A673 (cell line): ENCODE measurements at places on chromosomes 16 and 17. TPM values are rescaled to one million over a fixed set of nuclear protein-coding genes. Genes with fewer than 3 reads are reported as not detected.

DNA sequence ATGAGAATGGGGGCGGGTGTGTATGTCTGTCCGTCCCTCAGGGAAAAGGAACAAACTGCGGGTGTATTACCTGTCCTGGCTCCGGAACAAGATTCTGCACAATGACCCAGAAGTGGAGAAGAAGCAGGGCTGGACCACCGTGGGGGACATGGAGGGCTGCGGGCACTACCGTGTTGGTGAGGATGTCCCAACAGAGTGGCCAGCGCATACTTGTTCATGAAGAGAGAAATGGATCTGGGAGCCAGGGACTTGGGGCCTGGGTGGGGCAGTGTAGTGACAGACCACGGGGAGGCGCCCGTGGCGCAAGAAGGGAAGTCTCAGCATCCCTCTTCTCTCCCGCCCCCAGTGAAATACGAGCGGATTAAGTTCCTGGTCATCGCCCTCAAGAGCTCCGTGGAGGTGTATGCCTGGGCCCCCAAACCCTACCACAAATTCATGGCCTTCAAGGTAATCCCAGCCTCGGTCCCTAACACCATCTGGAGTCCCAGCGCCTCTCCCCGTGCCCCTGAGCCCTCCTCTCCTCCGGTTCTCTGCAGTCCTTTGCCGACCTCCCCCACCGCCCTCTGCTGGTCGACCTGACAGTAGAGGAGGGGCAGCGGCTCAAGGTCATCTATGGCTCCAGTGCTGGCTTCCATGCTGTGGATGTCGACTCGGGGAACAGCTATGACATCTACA is 3.5 kb upstream of the C17orf107 start:
- H3K4me1 ChIP-seq = peaks cover 5% of the 10 kb centered on the region
- no peaks in the 10 kb centered on the region for H3K27me3 ChIP-seq
- peak; percentile 37 for DNase-seq

DNA sequence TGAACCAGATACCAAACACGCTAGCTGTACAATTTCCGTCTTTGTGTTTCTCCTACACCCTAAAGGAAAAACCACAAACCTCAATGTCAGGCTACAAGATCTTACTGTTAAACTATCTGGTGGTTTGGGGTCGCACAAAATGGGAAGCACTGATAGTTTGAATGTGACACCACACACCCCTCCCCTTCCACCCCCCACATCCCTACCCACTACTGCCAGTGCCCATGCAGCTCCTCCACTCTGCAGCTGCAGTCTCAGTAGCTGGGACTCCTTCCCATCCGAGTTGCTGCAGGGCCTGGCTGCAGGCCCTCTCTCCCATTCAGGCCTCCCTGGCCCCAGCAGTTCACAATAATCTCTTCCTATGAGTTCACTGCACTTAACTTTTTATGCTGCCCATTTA is 18.4 kb downstream of the TRAP1 start:
- peaks cover 8% of the 10 kb centered on the region for H3K36me3 ChIP-seq
- no peak overlapping the region for H3K27ac ChIP-seq
- no peak overlapping the region for H3K4me3 ChIP-seq

DNA sequence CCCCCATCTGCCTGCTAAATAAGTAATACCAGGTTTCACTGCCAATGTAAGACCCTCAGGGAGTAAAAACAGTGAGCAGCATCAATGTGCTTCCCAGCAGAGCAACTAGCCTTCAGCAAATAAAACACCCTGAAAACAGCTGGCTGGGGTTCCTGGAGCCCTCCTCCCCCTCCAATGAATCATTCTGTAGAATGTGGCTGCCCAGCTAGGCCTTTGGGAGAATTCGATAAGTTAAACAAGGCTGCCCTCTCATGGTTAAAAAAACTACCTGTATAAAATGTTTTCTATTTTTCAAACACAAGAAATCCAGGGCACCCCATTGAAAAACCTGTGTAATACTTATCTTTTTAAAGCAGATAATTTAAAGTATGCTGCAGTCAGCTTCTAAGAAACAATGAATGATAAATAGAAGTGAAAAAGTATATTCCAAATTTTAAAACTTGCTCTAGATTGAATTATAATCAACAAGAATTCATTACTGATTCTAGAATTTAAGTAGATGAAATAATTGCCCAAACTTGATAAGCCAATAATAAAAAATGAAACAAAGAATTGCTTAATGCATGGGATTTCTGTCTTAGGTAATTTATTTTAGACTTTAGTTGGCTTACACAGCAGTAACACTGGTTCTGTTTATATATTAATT is 9.4 kb upstream of the TOM1L1 start:
- H3K4me1 ChIP-seq = peaks cover 3% of the 10 kb centered on the region
- H3K27ac ChIP-seq = no peak overlapping the region
- no peaks in the 10 kb centered on the region for H3K27me3 ChIP-seq
- peak; percentile 83 for DNase-seq
- H3K36me3 ChIP-seq = no peaks in the 10 kb centered on the region

DNA sequence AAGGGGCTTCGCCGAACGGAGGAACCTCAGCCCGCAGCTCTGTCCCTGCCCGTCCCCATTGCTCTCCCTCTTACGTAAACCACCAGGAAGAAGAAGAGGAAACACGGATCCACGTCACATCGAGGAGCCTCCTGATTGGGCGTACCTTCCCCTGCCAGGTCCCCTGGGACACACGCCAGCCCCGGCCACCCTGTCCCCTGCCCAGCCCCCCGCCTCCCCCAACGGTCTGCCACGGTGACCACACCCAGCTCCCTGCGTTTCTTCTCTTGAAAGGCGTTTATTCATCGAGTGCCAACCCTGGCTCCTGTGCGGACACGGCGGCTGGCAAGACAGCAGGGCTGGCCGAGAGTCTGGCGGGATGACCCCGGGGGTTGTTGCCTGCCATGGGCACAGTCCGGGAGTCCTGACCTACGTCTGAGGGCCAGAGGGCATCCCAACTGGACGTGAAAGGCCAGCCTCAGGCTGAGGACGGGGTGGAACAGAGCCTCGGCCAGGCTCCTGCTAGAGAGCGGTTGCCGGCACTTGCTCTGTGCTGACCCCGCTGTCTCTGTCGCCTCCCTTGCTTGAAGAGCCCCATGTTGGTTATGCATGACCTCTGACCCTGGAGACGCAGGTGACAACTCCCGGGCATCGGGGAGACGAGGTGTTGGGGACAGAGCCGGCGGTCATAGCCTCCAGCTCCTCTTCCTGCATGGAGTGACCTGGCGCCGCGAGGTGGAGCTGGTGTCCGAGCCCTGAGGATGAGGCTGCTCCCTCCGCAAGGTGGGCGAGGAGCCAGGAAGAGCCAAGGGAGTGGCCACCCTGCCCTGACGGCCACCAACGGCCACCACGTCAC is 40.5 kb upstream of the ACSF3 start:
- peak overlapping the region; percentile 59 for H3K4me3 ChIP-seq
- no peaks in the 10 kb centered on the region for H3K36me3 ChIP-seq
- DNase-seq = peak; percentile 79
- H3K4me1 ChIP-seq = peaks cover 40% of the 10 kb centered on the region
- no peak overlapping the region for H3K27ac ChIP-seq

Gene ZPBP2
- total RNA-seq = not detected in 2 replicates

Gene CA5A
- not detected in 2 replicates for total RNA-seq
